ENCODE measurements at places on chromosomes 12 and 14.

DNA sequence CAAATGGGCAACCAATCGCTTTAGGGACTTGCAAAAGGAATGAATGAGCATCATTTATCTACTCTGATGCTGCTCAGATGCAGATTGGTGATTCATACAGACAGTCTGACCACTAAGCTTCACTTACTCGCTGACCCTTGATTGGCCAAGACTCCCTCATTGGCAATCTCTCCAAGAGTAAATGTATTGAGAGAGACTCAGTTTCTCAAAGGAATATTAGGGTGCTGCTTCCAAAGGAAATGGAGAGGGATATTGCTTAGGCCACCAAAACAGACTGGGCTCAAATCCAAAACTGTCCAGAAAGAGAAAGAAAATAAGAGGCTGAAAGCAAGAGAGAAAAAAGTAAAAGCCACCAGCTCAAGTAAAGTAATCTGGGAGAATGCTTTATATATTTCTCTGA, 785.2 kb downstream of the GALC start:
- DNase-seq, result no peak

- DNase-seq, result no peak
These were observed 108.6 kb downstream of the EGLN3 start for GRCh38 chr14:33842299-33842698.

- no peak for DNase-seq
These were observed 27.0 kb downstream of the BTBD7 start for GRCh38 chr14:93305725-93306418.

- no peak for DNase-seq
These were observed 133.1 kb upstream of the CNOT2 start for GRCh38 chr12:70110085-70110484.

DNA sequence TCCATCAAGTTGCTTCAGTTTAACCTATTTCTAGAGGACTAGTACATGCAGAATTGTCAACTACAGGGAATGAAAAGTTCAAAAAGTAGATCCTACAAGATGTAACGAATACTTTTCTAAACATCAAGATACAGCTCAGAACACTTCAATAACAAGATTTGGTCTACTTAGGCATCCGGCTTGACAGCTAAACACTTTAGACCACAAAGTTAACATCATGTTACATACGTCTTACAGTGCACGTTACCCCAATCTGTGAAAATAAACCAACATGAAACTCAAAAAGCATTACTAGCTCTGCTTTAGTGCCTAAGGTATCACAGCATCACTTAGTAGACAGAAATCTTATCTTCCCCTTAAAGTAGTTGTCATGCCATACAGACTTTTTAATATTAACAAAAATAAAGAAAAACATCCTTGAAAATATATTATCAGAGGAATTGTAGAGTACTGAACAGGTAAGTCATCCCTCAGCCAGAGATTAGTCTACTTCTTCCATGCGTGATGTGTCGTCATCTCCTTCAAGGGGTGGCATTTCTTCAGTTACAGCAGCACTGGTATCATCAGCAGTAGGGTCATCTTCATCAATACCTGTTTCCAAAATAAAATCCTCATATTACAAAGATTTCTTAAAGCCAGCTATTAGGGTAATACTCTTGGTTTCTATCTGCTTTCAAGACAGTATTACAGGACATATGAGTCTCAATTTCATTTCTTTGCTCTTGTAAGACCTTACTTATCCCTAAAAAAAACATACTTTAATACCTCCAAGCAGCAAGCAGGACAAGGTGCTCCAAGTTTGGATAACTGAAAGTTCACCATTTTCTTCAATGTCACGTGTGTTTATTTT, 5.4 kb downstream of the HSP90AA1 start:
- DNase-seq, result no peak

DNA sequence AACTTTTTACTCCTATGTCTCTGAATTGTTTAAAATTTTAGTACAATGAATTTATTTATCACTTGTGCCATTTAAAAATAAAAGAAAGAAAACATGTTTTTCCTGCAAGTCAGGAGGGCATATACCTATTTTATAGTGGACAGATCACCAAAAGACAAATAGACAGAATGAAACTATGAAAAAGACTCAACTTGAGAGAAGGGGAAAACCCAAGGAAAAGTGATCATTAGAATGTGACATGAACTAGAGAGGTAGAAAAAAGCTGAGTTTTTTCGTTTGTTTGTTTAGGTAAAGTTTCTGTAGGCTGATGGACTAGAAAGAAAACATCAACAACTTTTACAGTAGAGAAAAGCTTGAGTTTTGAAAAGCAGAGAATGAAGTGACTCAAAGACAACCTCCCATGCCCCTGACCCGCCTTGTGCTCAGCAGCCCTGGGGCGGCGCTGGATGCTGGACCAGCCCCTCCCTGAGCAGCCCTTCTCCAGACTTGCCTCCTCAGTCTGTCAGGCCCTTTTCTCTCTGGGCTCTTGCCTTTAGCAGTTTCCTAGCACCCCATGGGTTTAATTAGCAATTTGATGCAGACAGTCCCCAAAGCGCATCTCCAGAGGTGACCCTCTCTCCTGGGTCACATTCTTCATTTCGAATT, 95.1 kb upstream of the ARID2 start:
- no peak for DNase-seq

DNA sequence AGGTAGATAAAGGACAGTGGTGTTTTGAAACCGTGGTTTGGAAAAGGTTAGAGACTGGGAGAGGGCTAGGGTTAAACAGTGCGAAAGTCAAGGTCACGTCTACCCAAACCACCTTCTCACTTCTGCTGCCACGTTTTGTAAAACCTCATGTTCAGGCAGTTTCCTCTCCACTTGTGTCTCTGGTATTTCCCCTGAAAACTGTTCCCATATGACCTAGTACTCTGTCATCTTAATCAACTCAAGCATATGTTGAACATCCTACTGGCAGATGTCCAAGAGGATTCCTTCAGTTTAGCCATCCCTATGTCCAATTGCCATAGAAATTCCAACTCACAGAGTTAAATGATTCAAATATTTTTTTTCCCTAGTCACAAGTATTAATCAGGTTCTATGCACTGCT, 17.4 kb downstream of the CLEC4C start:
- no peak for DNase-seq

GRCh38 chr14:101096551-101096950, 193.0 kb upstream of the RTL1 start:
- no peak for DNase-seq

DNA sequence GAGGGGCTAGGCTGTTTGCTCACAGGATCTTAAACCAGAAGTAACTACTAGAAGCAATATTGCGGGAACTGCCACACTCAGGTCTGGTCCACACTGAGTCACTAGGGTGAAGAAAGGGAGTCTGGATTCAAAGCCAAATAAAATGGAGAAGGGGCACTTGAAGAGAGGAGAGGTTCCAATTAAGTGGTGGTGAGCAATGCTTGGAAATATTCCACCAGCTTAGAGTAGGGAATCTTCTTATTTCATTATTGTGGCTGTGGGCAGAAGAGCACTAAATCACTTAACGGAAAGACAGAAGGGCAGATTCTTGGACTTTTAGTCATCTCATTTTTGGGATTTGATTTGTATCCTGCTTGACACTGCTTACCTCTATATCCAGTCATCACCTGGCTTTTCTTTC, 48.6 kb upstream of the PPP1R12A start:
- DNase-seq, result peak; percentile 61

- DNase-seq, result no peak
These were observed 1.8 kb downstream of the TM7SF3 start for GRCh38 chr12:27012239-27012981.

- DNase-seq, result no peak
These were observed 323.8 kb downstream of the APAF1 start for GRCh38 chr12:98968896-98969295.

- DNase-seq, result no peak
These were observed 10.8 kb upstream of the GTF2A1 start for GRCh38 chr14:81231540-81231939.

DNA sequence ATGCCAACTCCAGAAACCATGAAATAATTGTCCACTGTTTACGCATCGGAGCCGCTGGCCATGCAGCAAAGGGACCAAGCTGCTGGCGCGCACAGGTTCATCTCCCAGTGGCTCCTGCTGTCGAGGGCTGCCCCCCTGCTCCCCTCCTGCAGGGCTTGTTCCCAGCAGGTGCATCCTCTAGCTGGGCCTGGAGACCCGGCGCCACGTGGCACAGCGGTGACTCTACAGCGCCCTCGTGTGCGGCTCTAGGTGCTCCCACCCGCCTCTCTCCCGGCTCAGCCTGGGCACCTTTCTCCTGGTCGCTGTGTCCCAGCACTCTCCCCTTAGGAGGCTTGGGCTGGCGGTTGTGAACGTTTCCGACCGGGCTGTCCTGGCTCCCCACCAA, 37.5 kb upstream of the INF2 start:
- no peak for DNase-seq

- DNase-seq, result no peak
These were observed 3.5 kb upstream of the SRGAP1 start for GRCh38 chr12:63841011-63841410.

DNA sequence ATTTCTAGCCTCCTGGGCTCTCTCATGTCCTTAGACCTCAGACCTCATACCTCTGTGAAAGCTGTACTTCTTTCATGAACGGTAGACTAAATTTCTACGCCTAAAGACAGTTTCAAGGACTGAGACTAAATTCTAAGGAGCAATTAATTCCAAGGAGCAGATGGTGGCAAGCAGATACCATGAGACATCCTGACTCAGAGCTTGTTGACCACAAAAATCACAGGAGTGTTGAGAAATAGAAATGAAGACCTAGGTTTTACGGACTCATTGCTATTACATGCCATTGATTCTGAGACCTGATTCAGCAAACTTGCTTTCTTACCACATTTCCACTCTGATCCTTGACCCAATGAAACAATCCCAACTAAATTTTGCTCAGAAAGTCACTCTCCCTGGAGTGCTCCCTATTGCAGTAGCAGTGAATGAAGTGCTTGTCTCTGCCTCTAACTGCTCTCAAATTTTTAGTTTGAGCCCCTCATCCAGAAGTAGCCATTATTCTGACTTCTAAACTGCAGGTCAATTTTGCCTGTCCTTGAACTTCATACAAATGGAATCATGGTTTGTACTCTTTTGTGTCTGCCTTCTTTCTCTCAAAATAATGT, 52.0 kb downstream of the PEX5 start:
- peak; percentile 12 for DNase-seq

GRCh38 chr14:68439676-68440075, 353.2 kb downstream of the ZFP36L1 start:
- no peak for DNase-seq

- no peak for DNase-seq
These were observed 15.4 kb upstream of the HIGD1C start for GRCh38 chr12:50936821-50937530.

DNA sequence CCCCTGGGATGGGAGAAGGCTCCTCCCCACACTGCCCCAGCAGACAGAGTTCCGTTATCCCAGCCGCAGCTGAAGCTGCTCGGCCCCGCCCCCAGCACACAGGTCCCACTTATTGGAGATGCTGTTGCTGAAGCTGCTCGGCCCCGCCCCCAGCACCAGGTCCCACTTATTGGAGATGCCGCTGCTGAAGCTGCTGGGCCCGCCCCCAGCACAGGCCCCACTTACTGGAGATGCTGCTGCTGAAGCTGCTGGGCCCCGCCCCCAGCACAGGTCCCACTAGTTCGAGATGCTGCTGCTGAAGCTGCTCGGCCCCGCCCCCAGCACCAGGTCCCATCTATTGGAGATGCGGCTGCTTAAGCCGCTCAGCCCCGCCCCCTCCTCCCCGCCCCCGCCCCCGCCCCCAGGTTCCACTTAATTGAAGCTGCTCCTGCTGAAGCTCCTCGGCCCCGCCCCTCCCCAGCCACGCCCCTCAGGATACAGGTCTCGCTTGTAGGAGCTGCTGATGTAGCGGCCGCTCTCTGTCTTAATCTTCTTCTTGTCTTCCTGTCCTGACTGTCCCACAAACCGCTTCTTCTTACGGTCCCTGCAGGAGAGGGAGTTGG, 12.0 kb downstream of the CFAP73 start:
- DNase-seq, result no peak

GRCh38 chr12:116929885-116930284, 19.1 kb downstream of the FBXW8 start:
- DNase-seq, result no peak

DNA sequence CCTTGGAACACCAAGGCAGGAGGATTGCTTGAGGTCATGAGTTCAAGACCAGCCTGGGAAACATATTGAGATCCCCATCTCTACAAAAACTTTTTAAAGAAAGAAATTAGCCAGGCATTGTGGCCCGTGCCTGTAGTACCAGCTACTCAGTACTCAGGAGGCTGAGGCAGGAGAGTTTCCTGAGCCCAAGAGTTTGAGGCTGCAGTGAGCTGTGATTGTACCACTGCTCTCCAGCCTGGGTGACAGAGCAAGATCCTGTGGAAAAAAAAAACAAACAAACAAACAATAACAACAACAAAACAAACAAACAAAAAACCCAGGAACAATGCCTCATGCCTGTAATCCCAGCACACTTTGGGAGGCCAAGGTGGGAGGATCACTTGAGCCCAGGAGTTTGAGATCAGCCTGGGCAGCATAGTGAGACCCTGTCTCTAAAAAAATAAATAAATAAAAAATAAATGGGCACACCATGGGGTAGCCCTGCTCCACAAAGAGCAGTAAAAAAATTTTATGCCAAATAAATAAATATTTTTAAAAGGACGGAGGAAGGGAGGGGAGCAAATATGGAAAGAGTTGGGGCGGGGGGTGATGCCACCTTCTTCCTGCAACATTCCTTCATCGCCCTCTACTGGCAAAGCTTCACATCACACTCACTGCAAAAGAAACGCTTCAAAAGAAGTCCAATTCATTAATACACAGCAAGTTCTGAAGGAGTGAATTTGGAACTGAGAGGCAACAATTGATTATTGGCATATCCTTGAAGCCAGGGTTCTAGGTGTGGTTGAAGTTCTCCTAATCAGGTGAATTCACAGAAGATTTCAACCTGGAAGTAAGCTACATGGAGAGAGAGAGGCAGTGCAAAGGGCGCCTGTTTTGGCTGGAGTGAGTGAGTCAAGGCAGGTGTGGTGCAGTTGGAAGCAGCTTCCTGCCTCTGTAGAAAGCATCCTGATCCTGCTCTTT, 8.8 kb upstream of the GNPTAB start:
- peak; percentile 78 for DNase-seq

DNA sequence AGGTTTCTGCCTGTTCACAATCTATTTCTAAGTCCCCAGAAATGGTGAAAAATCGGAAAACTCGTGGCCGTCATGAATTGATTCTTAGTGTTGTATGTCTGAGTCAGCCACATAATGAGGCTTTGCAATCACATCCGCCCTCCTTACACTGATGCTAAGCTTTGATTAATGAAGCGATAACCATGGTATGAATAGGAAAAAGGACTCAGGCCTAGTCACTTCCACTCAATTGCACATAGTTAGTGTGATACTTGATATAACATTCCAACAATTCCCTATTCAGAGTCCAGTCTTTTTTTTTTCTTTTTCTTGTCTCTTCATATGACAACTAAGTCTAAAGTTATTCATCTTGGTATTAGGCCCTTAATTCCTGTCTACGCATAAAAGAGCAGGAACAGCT, 1231.0 kb downstream of the VRK1 start:
- no peak for DNase-seq

DNA sequence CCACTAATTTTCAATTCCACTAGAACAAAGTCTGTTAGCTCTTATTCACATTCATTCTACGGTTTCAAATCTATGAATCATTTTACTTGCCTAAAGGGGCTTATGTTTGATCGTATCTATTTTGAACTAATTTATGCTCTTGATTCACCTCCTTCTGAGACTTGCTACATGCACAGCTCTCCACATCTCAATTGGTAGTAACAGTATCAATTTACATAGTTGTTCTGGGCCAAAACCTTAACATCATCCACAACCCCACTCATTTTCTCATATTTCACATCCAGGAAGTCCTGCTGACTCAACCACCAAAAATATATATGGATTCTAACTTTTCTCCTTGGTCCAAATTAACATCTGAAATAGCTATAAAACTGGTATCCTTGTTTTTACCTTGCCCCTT, 208.6 kb downstream of the RASSF9 start:
- DNase-seq, result no peak

GRCh38 chr12:49019443-49020324, 1.1 kb upstream of the PRKAG1 start:
- DNase-seq, result peak; percentile 50
